Retina (tissue), 1 donor: ENCODE measurements at places on chromosomes 5 and 9.

DNA sequence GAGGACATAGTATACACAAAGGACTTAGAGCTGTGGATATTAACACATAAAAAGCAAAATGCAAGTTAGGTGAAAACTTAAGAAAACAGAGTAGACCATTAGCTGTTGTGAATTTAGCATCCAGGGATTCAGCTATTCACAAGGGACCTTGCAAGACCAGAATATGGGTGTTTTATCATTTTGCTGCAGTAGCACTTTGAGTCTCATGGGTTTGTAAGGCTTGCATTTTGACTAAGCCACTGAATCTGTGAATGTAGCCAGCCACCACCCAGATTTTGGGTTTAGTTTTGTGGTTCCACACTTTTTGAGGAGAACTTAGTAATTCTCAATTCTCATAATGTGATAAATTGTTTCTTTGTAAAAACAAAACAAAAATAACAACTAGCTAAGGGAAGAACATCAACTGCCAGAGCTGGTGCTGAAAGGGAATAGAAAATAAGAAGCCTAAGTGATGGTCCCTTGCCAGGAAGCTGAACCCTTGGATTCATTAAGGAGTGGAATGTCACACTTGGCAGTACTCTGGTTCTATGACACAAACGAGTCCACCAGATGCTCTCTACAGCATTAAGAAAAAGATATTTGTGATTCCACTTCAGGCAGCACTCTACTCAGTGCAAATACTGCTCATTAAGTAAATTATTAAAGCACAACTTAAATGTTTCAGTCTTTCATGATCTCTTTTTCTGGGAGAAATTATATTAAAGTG, 557.4 kb upstream of the ZNF462 start:
- no peak for DNase-seq

DNA sequence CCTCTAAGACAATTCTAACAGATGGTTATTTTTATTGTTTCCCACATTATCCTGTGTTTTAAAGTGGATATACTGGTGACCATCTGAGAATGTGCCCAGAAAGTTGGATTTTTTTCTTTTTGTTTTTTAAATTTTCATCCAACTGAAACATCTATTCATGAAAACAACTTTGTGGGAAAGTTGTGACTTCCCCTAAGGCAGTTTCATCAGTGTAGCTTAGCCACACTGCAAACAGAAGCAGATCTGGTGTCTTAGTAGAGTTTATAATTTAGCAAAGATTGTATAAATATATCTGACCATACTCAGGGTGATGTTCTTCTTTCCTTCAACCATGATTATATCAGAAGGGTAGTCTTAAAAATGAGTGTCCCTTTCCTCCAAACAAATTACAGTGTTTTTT, 1241.3 kb downstream of the MAT2B start:
- DNase-seq, result no peak

- peak; percentile 72 for DNase-seq
These were observed 31.6 kb downstream of the B4GALT1 start for GRCh38 chr9:33135470-33135958.

DNA sequence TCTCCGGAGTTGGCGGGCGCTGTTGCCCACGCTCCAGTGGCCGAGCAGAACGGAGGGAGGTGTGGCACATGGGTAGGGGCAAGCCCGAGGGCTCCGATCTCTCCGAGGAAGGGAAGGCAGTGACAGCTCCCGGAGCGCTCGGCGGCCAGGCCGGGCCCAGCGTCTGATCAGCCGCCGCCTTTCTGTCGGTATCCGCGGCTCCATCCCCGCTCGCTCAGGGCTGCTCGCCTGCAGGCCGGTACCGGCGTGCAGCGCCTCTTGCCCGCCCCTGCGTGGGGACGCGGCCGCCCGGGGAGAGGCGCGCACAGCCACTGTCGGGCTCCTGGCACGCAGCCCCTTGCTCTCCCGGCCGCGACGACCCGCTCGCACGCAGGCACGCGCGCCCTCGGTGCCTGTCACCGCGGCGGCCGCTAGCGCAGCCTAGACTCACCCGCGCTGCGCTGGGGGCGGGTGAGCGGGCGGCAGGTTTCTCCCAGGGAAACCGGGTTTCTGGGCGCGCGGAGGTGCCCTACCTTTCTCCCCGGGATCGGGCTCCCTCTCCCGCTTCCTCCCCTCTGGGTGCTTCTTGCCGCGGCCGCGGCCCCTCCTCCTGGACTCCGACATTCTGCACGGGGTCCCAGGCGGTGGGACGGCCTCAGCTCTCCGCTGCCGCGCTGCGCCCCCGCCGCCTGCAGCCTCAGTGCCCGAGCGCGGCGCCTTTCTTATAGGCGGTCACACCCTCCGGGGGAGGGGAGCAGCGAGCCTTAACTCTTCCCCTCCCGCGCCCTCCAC, 108.4 kb downstream of the PSD2 start:
- DNase-seq, result peak; percentile 86

GRCh38 chr9:134642385-134643181, 980 bp downstream of the COL5A1 start:
- peak; percentile 51 for DNase-seq

DNA sequence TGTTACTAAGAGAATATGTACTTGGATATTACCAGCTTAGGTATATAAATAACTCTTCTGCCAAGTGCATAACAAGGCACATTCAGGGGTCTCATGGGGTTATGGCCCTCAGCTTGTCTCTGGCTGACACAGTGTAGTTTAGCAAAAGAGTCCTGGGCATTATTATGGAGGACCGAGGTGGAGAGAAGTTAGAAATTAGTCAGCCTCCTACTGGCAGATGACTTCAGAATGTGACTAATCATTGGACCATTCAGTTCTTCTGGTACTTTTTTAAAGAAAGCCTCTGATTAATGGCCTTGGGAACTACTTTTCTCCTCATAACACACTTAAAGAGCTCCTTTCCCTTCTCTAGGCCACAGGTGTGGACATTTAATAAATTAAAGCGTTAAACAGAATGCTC, 178.9 kb downstream of the SH3GL2 start:
- no peak for DNase-seq

- peak; percentile 58 for DNase-seq
These were observed 63.6 kb downstream of the RNF180 start for GRCh38 chr5:64229163-64229774.

DNA sequence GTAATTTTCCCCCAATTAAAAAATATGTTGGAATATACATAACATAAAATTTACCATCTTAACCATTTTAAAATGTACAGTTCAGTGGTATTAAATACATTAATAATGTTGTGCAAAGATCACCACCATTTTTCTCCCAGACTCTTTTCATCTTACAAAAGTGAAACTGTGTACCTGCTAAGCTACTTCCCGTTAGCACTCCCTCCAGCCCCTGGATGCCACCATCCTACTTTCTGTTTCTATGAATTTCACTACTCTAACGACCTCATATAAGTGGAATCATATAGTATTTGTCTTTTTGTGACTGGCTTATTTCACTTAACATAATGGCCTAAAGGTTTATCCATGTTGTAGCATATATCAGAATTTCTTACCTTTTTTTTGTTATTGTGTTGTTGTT, 112.9 kb downstream of the HSPA4 start:
- no peak for DNase-seq

DNA sequence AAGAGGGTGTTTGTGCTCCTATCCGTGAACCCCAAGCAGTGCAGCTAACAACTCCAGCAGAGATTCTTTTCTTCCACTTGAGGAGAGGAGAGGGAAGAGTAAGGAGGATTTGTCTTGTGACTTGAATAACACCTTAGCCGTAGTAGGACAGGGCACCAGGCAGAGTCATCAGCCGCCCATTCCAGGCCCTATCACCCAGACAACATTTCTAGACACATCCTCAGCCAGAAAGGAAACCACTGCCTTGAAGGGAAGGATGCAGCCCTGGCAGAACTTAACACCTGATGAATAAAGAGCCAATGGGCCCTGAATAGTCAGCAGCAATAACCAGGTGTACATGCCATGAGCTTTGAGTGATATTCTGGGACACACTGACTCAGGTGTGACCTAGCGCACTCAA, 1013.0 kb upstream of the COX7C start:
- DNase-seq, result no peak

DNA sequence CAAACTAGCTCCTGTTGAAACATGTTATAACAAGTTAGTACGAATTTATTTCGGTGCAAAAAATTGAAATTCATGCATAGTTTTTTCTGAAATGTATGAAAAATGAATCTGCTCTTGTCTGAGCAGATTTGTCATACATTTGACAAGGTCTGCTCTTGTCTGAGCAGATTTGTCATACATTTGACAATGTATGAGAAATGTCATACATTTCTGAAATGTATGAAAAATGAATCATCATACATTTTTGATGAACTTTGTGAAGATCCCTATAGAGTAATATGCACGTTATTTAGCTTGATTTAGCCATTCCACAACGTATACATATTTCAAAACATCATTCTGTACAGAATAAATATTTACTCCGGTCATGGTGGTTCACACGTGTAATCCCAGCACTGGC, 85.9 kb upstream of the PARP8 start:
- no peak for DNase-seq

- no peak for DNase-seq
These were observed 408.8 kb upstream of the ACTBL2 start for GRCh38 chr5:57891443-57891842.

- DNase-seq, result no peak
These were observed 113.1 kb upstream of the TNC start for GRCh38 chr9:115230924-115231515.

GRCh38 chr9:133089271-133089671, 27.5 kb downstream of the CEL start:
- no peak for DNase-seq

DNA sequence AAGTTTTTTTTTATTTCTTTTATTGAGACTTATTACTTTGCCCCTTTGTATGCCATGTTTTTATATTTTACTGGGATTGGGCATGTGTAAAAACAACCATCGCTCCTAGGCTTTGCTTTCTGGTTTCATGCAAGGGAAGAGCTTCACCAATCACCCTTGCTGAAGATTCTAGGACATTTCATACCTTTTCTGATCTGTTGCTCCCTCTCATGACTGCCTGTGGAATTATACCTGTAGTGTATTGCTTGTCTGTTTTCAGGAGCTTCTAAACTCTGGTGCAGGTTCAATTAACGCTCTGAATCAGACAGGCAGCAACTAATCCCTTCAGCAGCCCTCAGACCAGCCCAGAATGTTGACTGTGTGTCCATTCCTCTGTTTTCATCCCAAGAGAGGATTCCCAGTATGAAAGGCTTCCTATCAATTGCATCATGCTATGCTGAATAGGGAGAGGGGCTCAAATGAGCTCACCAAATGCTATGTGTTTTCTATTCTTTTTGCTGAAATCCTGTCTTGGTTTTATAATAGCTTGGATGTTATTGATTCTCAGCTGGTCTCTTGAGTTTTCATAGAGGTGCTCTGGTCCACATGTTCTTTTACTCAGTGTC, 572.9 kb upstream of the CDH6 start:
- DNase-seq, result no peak

DNA sequence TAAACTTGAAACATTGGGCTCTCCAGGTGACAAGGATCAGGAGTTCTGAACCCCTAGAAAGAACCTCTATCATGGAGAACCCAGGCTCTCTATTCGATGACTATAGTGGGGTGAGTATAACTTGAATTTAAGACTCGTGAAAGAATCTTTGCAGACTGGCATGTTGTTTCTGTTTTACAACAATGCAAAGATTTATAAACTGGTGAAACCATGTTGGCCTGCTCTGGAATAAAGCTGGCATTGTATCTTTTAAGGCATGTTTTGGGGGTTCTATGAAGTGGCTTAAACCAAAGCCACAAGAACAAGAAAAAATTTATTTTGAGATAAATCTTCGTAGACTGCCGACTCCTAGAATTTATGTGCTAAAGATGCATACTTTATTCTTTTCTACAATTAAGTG, 9.8 kb upstream of the GDNF start:
- DNase-seq, result no peak

GRCh38 chr5:56561-57290, 35.2 kb upstream of the PLEKHG4B start:
- DNase-seq, result no peak

- no peak for DNase-seq
These were observed 180.9 kb downstream of the TLE1 start for GRCh38 chr9:81508476-81508875.

GRCh38 chr9:22022396-22022795, 13.3 kb upstream of the CDKN2B start:
- no peak for DNase-seq

DNA sequence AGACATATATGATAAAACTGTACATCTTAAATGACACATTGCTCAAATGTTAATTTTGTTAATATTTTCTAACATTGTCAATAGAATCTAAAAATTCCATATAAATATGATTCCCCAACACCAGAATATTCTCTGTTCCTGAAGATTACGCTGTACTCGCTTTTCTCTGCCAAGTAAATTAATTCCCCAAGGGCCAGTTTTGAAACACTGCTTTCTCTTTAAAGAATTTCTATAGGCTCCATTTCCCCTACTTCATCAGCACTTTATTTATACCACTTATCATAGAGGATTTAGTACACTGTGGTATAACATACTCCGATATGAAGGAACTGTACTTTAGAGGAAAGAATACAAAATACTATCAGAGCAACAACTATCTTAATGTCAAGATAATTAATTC, 101.4 kb upstream of the ACOT12 start:
- DNase-seq, result no peak

DNA sequence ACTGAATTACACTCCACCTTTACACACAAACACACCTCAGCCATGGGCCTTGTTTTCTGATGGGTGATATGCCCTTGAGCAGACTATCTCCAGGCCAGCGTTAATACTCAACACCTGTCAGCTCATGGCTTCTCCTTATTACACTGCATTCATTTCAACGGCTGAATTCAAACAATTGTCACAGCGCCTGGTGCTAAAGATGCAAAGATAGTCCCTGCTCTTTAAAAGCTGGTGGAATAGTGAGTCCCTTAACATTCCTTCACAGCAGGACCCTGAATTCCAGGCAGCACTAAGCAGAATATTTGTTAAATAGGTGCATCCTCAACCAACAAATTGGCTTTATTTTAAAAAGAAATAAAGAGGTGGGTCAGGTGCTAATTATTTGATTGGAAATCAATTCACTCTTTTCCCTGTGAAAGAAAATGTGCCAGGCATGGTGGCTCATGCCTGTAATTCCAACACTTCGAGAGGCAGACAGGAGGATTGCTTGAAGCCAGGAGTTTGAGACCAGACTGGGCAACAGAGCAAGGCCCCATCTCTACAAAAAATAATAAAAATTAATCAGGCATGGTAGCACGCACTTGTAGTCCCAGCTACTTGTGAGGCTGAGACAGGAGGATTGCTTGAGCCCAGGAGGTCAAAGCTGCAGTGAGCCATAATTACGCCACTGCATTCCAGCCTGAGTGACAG, 155.7 kb upstream of the EFNA5 start:
- DNase-seq, result no peak

- no peak for DNase-seq
These were observed 158.5 kb downstream of the TRPM3 start for GRCh38 chr9:70962761-70963440.

GRCh38 chr5:56357426-56357825, 124.3 kb upstream of the ANKRD55 start:
- DNase-seq, result no peak

DNA sequence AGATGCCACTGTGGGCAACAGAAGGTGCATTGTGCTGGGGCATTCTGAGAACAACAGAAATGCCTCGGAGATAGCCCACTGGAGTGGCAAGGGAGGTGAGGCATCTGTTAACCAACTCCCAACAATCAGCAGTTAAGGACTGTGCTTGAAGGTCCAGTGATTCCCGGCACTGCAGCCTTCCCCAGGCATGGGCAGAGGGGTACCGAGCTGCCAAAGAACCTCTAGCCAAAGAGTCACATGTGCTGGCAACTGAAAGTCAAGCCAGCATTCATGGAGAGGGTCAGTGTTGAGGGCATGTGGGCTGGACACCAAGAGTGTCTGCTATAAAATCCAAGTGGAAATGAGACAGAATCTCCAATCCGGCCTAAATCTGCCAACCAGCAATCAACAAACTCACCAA, 149.6 kb downstream of the ASTN2 start:
- DNase-seq, result no peak

GRCh38 chr5:151249281-151249680, 3.7 kb upstream of the GM2A start:
- no peak for DNase-seq
